ENCODE measurements at places on chromosomes 6 and 20.

DNA sequence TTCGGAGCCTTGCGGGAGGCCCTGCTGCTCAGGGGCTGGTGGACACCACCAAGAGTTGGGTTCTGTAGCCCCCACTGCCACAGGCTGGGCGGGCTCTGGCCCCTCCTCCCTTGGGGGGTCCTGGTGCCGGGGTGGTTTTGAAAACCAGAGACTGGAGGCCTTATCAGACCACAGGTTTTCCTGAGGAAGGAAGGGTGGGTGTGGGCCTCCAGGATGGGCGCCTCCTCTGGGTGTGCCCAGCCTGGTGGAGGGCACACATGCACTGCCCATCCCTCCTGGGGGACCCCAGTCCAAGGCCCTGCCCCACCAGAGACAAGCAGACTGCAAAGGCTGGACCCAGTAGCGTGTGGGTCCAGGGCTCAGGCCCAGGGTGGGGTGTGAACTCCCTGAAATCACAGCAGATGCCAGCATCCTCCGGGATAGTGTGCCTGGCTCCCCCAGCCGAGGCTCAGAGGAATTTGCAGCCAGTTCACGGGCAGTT lies 13.5 kb upstream of the ZBTB46 start:
- DNase-seq: no peak
- peaks cover 11% of the 10 kb centered on the region for H3K27me3 ChIP-seq
- H3K4me3 ChIP-seq: no peak overlapping the region
- H3K27ac ChIP-seq: no peak overlapping the region

- H3K27me3 ChIP-seq: peaks cover 5% of the 10 kb centered on the region
- H3K27ac ChIP-seq: no peak overlapping the region
- no peak overlapping the region for H3K4me3 ChIP-seq
- DNase-seq: no peak
- peaks cover under 1% of the 10 kb centered on the region for H3K4me1 ChIP-seq
Observed at GRCh38 chr6:167356874-167357273, 32.0 kb downstream of the TTLL2 start.

- H3K36me3 ChIP-seq: no peaks in the 10 kb centered on the region
- H3K27me3 ChIP-seq: no peaks in the 10 kb centered on the region
- no peaks in the 10 kb centered on the region for H3K4me1 ChIP-seq
- no peak for DNase-seq
Observed at GRCh38 chr20:11445891-11446290, 471.8 kb upstream of the BTBD3 start.

DNA sequence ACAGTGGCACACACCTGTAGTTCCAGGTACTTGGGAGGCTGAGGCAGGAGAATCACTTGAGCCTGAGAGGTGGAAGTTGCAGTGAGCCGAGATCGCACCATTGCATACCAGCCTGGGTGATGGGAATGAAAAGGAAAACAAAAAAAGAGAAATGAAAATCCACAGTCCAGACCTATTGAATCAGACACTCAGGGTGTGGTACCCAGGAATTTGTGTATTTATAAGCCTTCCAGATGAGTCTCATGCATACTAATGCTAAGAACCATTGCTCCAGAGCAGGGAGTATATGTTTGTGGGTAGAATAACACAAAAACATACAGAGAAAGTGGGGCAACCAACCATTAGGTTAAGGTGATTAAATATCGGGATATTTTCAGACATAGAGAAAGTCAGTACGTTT lies 36.1 kb upstream of the PLCB4 start:
- no peak overlapping the region for H3K4me3 ChIP-seq
- peaks cover 5% of the 10 kb centered on the region for H3K27me3 ChIP-seq
- no peaks in the 10 kb centered on the region for H3K36me3 ChIP-seq
- no peak for DNase-seq
- H3K27ac ChIP-seq: no peak overlapping the region

- no peak for DNase-seq
- no peak overlapping the region for H3K27ac ChIP-seq
- H3K4me3 ChIP-seq: no peak overlapping the region
Observed at GRCh38 chr6:47066418-47066817, 24.3 kb upstream of the ADGRF1 start.

- H3K27me3 ChIP-seq: peaks cover 1% of the 10 kb centered on the region
- no peak for DNase-seq
- H3K27ac ChIP-seq: no peak overlapping the region
- no peak overlapping the region for H3K4me3 ChIP-seq
- H3K36me3 ChIP-seq: no peaks in the 10 kb centered on the region
- H3K4me1 ChIP-seq: peaks cover 1% of the 10 kb centered on the region
Observed at GRCh38 chr6:41596096-41596685, 42.1 kb upstream of the MDFI start.

GRCh38 chr20:10094566-10095173 lies 59.9 kb downstream of the ANKEF1 start:
- H3K36me3 ChIP-seq: no peaks in the 10 kb centered on the region
- H3K4me1 ChIP-seq: no peaks in the 10 kb centered on the region
- no peak overlapping the region for H3K4me3 ChIP-seq
- no peaks in the 10 kb centered on the region for H3K27me3 ChIP-seq

DNA sequence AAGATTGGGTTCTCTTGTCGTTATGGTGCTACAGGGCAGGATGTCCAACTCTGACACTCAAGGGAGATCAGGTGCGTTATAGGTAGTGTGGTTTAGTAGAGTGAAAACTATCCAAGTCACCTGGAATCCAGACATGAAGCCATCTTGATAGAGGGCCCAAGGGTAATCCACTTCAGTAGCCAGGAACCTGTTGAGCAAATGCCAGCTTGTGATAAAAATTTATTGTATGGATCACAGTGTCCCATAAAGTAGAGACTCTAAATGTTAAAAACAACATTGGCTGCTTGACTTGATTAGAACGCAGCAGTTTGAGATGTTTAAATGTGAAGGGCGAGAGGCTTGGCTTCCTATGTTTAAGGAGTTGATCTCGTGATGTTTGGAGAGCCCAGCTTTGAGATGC lies 105.7 kb upstream of the GMDS start:
- H3K36me3 ChIP-seq: peaks cover 4% of the 10 kb centered on the region
- no peak for DNase-seq
- no peak overlapping the region for H3K27ac ChIP-seq
- no peak overlapping the region for H3K4me3 ChIP-seq

GRCh38 chr6:52420668-52421358 lies 671 bp downstream of the EFHC1 start:
- no peak overlapping the region for H3K27ac ChIP-seq
- peak; percentile 12 for DNase-seq
- no peak overlapping the region for H3K4me3 ChIP-seq
- H3K27me3 ChIP-seq: no peaks in the 10 kb centered on the region
- no peaks in the 10 kb centered on the region for H3K36me3 ChIP-seq

DNA sequence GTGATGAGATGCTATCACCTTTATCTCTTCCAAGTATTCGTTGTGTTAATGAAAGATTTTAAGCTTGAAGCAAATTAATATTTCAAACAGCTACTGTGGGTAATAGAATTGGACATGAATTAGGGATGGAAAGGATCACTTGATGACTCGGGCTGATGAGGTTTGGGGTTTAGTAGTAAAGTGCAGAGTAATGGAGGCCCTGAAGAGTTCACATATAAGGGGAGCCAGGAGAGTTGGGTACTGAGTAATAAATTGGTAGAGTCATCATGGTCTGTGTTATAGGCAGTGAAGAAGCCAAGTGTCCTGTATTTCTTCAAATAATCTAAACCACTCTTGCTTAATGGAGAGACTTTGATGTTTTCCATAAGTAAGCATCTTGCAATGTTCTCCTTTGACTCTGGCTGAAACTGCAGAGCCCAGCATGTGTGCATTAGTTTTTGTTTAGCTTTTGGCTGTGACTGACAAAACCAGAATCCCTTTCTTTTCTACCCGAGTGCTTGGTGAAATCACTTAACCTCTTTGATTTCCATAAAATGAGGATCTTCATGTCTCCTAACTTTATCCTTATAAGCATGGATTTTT lies 57.6 kb downstream of the L3MBTL3 start:
- no peak overlapping the region for H3K4me3 ChIP-seq
- H3K36me3 ChIP-seq: peaks cover 8% of the 10 kb centered on the region
- no peaks in the 10 kb centered on the region for H3K27me3 ChIP-seq
- H3K4me1 ChIP-seq: peaks cover 13% of the 10 kb centered on the region
- no peak overlapping the region for H3K27ac ChIP-seq

DNA sequence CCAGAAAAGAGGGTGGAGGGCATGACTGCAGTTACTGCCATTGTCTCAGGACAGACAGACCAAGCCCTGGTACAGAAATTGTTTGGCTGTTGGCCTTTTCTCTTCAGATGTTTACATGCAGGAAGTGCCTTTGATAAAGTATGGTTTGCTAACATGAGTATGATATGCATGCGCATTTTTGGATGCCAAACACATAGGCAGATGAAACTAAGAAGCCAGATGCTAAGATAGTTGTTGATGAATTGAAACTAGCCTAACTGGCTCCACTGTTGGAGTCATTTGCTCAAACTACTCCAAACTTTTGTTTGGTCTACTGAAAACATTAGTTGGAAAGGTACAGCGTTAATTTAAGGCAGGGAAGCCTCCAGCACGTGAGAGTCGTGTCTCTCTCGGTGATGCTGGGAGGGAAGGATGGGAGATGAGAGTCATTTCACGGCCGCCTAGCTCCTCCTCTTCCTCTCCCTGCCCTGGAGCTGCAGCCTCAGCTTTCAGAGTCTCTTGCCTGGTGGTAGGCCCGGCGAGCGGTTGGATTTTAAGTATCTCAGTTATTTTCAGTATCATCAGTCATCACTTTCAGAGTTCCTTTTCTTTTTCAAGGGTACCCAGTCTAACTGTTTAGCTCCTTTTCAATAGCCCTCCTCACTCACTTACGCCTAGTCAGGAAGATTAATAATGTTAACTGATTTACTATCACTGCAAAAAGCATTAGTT lies 29.7 kb downstream of the RREB1 start:
- H3K4me1 ChIP-seq: peaks cover 44% of the 10 kb centered on the region
- H3K36me3 ChIP-seq: no peaks in the 10 kb centered on the region
- peak overlapping the region; percentile 85 for H3K4me3 ChIP-seq
- H3K27ac ChIP-seq: peak overlapping the region; percentile 93
- H3K27me3 ChIP-seq: peaks cover 2% of the 10 kb centered on the region
- peak; percentile 20 for DNase-seq

GRCh38 chr6:158066136-158066781 lies 84.6 kb downstream of the SYNJ2 start:
- H3K36me3 ChIP-seq: peaks cover 11% of the 10 kb centered on the region
- peaks cover 2% of the 10 kb centered on the region for H3K27me3 ChIP-seq

DNA sequence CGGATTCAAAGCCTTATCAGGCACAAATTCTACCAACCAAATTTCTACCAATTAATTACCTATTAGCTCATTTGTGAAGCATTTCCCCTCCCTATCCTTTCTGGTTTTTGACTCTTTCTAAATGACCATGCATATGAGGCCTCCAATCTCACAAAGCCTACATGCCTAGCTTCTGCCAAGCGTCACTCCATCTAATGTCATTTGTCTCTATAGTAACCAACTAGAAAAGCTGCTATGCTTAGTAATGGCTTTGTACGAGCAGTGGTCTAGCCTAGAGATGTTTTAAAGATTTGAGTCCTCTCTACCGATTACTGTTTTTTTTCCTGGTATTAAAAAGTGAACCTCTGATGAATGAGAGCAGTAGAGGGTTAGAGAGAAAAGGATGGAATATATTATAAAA lies 4.8 kb upstream of the ASF1A start:
- no peak overlapping the region for H3K27ac ChIP-seq
- peaks cover 10% of the 10 kb centered on the region for H3K27me3 ChIP-seq
- H3K36me3 ChIP-seq: peaks cover 2% of the 10 kb centered on the region
- no peak overlapping the region for H3K4me3 ChIP-seq
- DNase-seq: no peak

DNA sequence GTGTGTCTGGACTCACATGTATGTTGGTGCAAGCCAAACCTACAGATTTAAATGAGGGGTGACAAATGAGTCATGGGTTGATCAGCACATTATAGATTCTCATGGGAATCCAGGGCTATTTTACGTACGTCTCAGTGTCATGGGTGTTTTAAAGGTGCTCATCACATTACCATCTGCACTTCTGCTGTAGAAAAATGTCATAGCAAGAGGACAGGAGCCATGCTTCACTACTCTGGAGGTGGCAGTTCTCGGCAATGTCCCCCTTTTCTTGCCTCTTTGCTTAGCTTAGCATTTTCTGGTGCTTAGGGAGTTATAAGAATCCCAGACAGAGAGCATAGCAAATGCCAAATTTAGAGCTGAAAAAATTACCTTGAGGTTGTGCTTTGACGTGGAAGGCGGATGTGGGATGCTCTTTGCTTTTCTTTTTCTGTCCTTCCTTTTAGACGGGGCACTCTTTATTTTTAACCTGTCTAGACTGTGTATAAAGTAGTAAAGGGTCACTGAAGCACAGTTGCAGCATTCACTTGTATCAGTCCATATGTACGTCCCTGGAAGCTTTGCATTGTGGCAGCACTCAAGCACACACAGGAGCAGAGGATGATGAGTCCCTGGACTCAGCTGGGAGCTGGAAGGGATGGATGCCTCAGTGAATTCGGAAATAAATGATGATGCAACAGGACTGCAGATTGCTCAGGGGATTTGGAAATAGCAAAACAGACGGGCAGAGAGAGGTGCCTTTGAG lies 139.7 kb downstream of the SYNDIG1 start:
- DNase-seq: no peak
- no peaks in the 10 kb centered on the region for H3K36me3 ChIP-seq
- no peaks in the 10 kb centered on the region for H3K4me1 ChIP-seq
- no peaks in the 10 kb centered on the region for H3K27me3 ChIP-seq
- no peak overlapping the region for H3K4me3 ChIP-seq
- no peak overlapping the region for H3K27ac ChIP-seq

- peaks cover 34% of the 10 kb centered on the region for H3K4me1 ChIP-seq
- H3K4me3 ChIP-seq: peak overlapping the region; percentile 94
- peak; percentile 39 for DNase-seq
- H3K27me3 ChIP-seq: peaks cover 2% of the 10 kb centered on the region
- H3K36me3 ChIP-seq: peaks cover 4% of the 10 kb centered on the region
Observed at GRCh38 chr20:44959638-44960102, 527 bp downstream of the TOMM34 start.

DNA sequence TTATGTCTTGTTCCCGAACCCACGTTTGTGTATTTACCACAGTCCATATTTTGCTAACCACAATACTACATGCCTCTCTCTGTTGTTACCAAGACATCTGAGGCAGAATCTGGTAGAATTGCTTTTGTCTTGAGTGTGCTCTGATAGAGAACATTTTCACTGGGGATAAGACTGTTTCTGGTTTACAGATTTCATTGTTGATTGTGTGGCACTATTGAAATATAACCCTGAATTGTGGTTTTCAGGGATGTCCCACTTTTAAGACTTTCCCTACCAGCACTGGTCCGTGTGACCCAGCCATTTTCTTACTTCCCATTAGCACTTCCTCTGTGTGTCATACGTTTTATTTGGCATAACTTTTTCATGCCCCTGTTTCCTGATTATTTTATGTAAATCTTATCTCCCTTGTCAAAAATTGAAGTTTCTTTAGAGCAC lies 12.2 kb downstream of the NCOA7 start:
- H3K36me3 ChIP-seq: peaks cover 6% of the 10 kb centered on the region
- H3K27ac ChIP-seq: peak overlapping the region; percentile 85
- no peaks in the 10 kb centered on the region for H3K27me3 ChIP-seq

DNA sequence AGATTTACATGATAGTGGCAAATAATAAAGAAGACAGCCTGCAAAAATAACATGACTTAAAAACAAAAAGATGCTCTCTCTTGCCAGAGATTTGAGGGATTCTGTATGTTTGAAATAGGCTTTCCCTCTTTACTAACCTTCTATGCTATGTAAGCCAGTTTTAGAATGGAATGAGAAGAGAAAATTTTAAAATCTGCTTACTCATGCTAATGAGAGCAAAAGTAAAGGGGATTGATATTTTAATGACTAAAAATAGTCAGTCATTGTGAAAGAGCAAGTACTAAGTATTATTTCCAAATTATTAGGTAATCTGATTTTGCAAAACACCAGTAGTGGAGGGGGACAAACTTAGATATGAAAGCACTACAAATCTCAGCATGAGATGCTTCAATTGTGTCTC lies 563.3 kb upstream of the ADGRB3 start:
- no peak overlapping the region for H3K4me3 ChIP-seq
- no peak for DNase-seq
- no peaks in the 10 kb centered on the region for H3K36me3 ChIP-seq
- no peak overlapping the region for H3K27ac ChIP-seq
